Caco-2 (cell line): ENCODE measurements at places on chromosomes 4 and X.

DNA sequence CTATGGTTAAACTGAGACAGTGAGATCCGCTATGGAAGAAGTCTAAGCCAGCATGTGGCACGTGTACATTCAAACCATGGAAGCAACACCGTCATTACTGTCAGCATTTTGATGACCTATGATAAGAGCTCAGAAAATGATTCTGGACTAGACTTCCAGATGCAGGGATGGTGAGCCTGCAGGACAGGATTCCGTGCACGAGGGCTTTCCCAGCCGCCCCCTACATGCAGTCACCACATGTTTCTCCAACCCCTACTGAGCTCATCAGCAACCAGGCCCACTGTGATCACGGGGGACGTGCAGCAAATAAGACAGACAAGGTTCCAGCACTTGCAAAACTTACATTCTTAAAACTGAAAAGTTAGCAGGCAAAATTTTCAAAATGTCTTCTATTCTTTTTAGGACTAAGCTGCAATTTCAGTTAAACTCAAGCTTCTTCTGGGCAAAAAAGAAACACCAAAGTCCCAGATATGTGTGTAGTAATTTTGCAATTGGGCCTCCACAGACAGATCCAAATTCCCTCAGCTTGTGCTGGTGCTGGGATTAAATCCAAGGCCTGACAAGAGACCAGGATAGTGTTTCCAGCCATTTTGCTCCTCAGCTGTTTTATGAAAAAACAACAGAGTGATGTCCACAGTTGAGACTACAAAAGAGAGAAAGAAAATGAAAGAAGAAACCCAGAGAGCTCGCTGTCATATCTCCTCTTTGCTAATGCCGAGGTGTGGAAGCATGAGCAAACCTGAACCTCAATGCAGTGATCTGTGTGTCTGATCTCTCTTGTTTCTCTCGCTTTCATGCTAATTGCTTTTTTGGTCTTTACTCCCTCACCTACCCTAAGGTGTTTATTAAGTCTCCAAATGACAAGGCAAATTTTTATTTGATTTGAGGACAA is 118.2 kb downstream of the AFAP1 start:
- peaks cover 8% of the 10 kb centered on the region; the same call in 1 of the 2 replicates for H3K4me1 ChIP-seq
- no peak overlapping the region for H3K27ac ChIP-seq
- DNase-seq: no peak
- H3K4me3 ChIP-seq: no peak overlapping the region
- no peaks in the 10 kb centered on the region for H3K27me3 ChIP-seq

DNA sequence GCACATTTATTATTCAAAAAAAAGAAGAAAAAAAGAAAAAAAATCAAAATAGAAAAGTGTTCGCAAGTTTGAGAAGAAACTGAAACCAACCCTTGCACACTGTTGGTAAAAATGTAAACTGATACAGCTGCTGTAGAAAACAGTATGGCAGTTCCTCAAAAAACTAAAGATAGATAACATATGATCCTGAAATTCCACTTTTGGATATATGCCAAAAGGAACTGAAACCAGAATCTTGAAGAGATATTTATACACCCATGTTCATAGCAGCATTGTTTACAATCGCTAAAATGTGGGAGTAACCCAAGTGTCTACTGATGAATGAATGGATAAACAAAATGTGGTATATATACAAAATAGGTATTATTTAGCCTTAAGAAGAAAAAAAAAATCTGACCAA is 155.4 kb downstream of the TBCK start:
- no peak overlapping the region for H3K4me3 ChIP-seq
- DNase-seq: no peak
- no peaks in the 10 kb centered on the region for H3K27me3 ChIP-seq

- no peak for DNase-seq
- no peaks in the 10 kb centered on the region for H3K4me1 ChIP-seq
- H3K27ac ChIP-seq: no peak overlapping the region
- H3K27me3 ChIP-seq: no peaks in the 10 kb centered on the region
- no peaks in the 10 kb centered on the region for H3K36me3 ChIP-seq
- H3K4me3 ChIP-seq: no peak overlapping the region
Measured at GRCh38 chr4:182655340-182655739, 261.8 kb downstream of the DCTD start.

DNA sequence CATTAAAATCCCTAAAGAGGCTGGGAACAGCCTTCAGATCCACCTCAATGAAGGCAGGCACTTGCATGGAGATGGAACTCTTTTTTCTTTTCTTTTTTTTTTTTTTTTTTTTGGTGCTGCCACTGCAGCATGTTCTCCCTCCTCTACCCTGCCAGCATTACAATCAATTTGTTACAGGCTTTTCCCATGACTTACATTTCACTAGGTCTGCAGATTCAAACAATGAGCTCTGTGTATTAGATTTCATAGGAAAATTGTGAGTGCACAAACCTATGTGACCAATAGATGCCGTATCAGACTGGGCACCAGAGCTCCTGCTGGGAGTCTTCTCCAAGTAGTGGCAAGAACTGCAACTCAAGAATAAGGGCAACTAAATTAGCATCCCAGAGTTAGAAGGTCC is 63.8 kb upstream of the GABRQ start:
- H3K4me1 ChIP-seq: no peaks in the 10 kb centered on the region
- no peak for DNase-seq
- no peak overlapping the region for H3K4me3 ChIP-seq
- H3K27ac ChIP-seq: no peak overlapping the region
- no peaks in the 10 kb centered on the region for H3K27me3 ChIP-seq
- no peaks in the 10 kb centered on the region for H3K36me3 ChIP-seq

- no peaks in the 10 kb centered on the region for H3K36me3 ChIP-seq
- H3K27ac ChIP-seq: no peak overlapping the region
- H3K4me1 ChIP-seq: no peaks in the 10 kb centered on the region
- no peaks in the 10 kb centered on the region for H3K27me3 ChIP-seq
- DNase-seq: no peak
Measured at GRCh38 chr4:137707102-137707620, 174.9 kb upstream of the PCDH18 start.

GRCh38 chrX:152988536-152989291 is 5.2 kb downstream of the PNMA5 start:
- H3K4me1 ChIP-seq: no peaks in the 10 kb centered on the region
- no peak overlapping the region for H3K27ac ChIP-seq
- H3K27me3 ChIP-seq: no peaks in the 10 kb centered on the region

GRCh38 chr4:123505095-123506010 is 108.8 kb downstream of the SPRY1 start:
- H3K27me3 ChIP-seq: no peaks in the 10 kb centered on the region
- peak overlapping the region; percentile 40 for H3K4me3 ChIP-seq
- peaks cover 30% of the 10 kb centered on the region for H3K4me1 ChIP-seq

GRCh38 chrX:77527233-77528001 is 80.2 kb downstream of the FGF16 start:
- no peak for DNase-seq
- H3K27ac ChIP-seq: no peak overlapping the region
- no peaks in the 10 kb centered on the region for H3K27me3 ChIP-seq
- no peaks in the 10 kb centered on the region for H3K36me3 ChIP-seq
- no peaks in the 10 kb centered on the region for H3K4me1 ChIP-seq

DNA sequence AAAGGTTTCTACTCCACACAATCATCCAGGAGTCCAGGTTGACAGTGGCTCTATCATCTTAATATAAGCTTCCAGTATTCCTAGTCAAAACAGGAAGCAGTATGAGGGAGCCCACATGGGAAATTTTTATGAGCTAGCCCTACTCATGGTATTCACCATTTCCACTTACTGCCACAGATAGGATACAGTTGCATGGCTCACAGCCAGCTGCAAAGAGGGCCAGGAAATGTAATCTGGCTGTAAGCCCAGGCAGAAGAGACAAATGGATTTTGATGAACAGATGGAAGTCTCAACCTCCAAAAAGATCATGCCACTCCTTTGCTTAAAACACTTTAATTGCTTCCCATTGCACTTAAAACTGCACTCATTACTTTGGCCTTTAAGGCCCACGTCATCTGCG is 150.6 kb downstream of the ADAMTS3 start:
- no peak for DNase-seq
- H3K27ac ChIP-seq: no peak overlapping the region
- H3K36me3 ChIP-seq: no peaks in the 10 kb centered on the region
- no peaks in the 10 kb centered on the region for H3K27me3 ChIP-seq

DNA sequence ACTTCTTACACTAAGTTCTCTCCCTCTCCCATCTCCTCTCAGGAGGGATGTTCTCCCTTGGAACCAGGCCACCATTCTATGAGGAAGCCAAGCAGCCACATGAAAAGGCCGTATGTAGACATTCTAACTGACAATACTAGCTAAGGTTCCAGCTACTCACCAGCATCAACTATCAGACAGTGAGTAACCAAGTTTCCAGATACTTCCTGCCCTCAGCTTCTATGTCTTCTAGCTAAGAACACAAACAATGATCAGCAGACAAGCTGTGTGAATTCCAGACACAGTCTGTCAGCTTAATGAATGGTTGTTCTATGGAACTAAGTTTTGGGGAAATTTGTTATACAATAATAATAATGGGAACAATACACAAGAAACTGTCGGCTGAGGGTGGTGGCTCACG is 50.8 kb downstream of the SMIM14 start:
- H3K4me1 ChIP-seq: no peaks in the 10 kb centered on the region
- H3K27ac ChIP-seq: no peak overlapping the region
- H3K27me3 ChIP-seq: no peaks in the 10 kb centered on the region
- H3K36me3 ChIP-seq: no peaks in the 10 kb centered on the region
- DNase-seq: no peak
- H3K4me3 ChIP-seq: no peak overlapping the region

GRCh38 chr4:142405695-142406498 is 440.2 kb downstream of the INPP4B start:
- no peak overlapping the region for H3K27ac ChIP-seq
- H3K4me1 ChIP-seq: peaks cover 9% of the 10 kb centered on the region
- H3K36me3 ChIP-seq: no peaks in the 10 kb centered on the region
- no peak overlapping the region for H3K4me3 ChIP-seq
- H3K27me3 ChIP-seq: no peaks in the 10 kb centered on the region
- DNase-seq: no peak
